NCI-H2171 treated with DMSO at 0.1 percent for 48 hours (cell line): ENCODE measurements at places on chromosomes 13 and 19.

DNA sequence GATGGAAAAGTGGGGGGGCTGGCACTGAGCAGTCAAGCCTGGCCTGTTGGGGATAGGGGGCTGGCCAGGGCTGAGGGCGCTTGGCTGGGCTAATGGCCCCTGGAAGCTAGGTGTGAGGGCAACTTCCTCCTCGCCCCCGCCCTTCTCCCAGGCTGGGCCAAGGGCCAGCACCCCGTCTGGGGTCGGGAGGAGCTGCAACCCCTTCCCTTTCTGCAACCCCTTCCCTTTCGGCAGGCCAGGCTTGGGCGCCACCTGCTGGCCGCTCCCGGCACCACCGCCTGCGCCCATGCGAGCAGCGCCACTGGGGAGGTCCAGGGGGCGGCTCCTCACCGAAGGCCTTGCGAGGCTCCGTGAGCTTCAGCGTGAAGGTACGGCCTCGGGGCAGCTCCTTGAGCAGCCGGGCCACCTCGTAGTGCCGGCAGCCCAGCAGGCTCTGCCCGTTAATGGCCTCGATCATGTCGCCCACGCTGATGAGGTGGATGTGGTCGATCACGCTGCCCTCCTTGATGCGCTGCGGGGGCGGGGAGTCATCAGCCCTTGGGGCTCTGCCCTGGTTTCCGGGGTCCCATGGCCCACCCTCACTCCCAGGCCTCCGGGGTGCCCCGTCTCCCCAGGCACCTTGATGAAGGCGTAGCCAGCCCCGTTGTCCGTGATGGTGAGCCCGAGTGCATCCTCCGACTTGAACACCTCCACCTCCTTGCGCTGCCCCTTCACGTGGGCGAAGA, 5.0 kb upstream of the PTGER1 start:
- DNase-seq = no peak

- DNase-seq = no peak
Measured at GRCh38 chr13:100545684-100546061, 42.9 kb downstream of the GGACT start.

DNA sequence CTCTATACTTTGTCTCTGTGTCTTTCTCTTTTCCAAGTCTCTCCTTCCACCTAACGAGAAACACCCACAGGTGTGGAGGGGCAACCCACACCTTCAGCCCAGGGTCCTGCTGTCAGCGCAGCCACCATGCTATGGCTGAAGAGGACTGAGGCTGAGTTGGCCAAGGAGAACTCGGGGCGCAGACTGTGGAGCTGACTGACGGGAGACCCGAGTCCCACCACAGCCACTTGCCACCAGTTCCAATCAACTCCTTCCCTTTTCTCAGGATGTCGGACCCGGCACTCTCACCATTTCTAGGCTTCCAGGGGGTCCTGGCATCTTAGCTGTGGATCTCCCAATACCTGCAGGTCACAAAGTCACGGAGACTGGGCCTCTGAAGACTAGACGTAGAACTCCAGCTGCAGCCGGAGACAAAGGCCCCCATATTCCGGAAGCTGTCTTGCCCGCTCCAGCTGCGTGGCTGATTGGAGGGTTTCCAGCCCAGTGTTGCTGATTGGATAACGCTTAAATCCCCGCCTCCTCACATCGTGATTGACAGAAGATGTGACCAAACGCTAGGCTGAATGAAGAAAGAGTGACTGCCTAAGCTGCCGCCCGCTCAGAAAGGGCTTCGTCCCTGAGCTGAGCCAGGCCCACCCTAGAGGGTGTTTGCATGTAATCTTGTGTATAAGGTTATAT, 63.6 kb downstream of the ZNF429 start:
- DNase-seq = peak; percentile 40

- no peak for DNase-seq
Measured at GRCh38 chr19:33603377-33603776, 18.4 kb upstream of the CHST8 start.

GRCh38 chr13:98483601-98484288, 93.2 kb downstream of the STK24 start:
- DNase-seq = no peak

DNA sequence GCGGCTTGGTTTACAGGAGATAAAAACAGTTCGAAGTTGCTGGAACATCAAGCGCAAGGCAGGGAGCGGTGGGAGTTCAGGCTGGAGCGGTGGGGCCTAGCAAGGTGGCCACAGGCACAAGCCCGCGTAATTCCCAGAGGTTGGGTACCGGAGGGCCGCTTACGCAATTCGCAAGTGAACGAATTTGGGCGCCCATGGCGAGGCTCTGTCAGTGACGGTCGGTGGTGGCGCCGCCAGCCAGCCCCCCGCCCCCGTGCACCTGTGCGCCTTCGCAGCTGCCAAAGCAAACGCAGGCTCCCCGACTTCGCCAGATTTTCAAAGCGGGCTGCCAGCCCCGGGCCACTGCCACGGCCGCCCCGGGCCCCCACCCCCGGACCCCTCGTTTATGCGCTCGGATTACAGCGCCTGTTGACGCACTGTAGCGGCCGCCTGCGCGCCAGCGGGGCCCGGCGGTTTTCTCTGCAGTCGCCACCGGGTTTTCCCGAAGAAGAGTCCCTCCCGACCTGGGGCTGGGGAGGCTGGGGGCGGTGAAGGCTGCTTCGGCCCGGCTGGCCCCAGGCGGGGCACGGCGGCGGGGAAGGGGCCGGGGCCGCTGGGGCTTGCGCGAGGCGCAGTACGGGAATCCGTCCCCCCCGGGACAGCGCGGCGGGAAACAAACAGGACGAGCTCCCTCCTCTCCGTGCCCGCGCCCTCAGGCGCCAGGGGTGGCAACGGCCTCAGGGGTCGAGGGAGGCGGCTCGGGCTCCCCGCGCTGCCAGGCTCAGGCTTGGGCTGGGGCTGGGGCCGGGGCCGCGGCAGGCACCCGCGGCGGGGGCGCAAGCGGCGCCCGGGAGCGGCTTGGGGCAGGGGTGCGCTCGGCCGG, 709 bp downstream of the N4BP2L1 start:
- peak; percentile 34 for DNase-seq

- no peak for DNase-seq
Measured at GRCh38 chr19:31530781-31531180, 181.5 kb upstream of the TSHZ3 start.

DNA sequence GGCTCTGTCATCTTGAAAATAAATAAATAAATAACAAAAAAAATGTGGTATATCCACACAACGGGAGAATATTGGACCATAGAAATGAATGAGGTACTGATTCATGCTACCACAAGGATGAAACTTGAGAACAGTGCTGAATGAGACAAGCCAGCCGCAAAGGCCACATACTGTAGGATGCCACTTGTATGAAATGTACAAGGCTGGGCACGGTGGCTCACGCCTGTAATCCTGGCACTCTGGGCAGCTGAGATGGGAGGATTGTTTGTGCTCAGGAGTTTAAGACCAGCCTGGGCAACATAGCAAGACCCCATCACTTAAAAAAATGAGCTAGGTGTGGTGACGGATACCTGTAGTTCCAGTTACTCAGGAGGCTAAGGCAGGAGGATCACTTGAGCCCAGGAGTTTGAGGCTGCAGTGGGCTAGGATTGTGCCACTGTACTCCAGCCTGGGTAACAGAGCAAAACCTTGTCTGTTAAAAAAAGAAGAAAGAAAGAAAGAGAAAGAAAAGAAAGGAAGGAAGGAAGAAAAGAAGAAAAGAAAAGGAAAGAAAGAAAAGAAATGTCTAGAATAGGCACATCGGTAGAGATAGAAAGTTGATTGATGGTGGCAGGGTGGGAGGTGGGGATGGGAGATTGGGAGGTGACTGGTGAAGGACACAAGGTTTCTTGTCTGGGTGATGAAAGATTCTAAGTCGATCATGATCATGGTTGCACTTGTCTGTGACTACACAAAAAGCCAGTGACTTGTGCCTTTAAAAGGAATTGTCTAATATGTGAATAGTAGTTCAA, 20.3 kb downstream of the HPN start:
- DNase-seq = no peak

DNA sequence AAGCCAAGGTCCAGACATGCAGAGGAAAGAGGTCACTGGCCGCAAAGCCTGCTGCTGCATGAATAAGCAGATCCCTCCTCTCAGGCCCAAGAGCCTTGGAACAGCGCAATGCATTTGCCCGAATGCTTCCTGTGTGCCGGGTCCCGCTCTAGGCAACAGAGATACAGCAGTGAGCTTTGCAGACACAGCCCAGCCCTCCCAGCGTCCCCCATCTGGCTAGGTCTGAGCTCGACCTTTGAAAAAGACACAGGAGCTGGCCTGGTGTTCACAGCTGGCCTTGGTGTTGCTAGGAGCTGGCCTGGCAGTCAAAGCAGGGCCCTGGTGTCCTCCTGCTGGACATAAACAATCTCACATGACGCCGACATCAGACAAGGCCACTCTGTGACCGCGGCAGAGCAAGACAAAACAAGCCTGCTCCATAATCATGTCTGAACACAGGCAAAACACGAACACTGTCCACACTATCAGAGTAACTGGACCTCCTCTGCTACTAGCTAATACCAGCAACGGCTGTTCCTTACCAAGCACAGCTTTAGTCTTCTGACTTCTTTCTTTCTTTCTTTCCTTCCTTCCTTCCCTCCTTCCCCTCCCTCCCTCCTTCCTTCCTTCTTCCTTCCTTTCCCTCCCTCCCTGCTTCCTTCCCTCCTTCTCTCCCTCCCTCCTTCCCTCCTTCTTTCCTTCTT, 5.7 kb upstream of the PEX11G start:
- no peak for DNase-seq

DNA sequence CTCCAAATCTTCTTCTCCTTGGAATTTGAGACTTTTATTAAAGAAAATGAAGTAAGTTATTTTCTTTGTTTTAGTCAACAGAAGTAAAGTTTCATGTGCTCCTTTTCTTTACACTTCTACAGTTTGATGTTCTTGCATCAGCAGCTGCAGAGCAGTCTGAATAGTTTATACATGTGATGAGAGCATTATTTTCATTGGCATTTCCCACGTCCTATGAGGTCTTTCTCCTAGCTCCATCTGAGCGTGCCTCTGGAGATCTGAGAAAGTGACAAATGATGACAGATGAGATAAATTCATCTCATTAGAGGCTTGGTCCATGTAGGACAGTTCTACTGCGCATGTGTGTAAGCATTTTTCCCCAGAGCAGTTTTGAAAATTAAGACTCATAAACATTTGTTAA, 1290.0 kb downstream of the UQCRFS1 start:
- DNase-seq = no peak

GRCh38 chr13:71751073-71751472, 115.9 kb downstream of the DACH1 start:
- DNase-seq = peak; percentile 84

DNA sequence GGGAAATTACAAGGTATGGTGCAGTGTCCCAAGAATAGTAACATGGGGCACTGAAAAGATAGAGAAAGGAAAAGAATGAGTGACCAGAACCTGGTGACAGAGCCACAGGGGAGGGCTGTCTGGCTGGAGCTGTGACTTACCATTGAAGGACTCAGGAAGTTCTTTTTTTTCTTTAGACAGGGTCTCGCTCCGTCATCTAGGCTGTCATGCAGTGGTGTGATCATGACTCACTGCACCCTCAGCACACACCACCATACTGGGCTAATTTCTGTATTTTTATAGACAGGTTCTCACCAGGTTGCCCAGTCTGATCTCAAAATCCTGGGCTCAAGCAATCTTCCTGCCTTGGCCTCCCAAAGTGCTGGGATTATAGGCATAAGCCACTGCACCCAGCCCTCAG, 8.8 kb upstream of the CPB2 start:
- no peak for DNase-seq

DNA sequence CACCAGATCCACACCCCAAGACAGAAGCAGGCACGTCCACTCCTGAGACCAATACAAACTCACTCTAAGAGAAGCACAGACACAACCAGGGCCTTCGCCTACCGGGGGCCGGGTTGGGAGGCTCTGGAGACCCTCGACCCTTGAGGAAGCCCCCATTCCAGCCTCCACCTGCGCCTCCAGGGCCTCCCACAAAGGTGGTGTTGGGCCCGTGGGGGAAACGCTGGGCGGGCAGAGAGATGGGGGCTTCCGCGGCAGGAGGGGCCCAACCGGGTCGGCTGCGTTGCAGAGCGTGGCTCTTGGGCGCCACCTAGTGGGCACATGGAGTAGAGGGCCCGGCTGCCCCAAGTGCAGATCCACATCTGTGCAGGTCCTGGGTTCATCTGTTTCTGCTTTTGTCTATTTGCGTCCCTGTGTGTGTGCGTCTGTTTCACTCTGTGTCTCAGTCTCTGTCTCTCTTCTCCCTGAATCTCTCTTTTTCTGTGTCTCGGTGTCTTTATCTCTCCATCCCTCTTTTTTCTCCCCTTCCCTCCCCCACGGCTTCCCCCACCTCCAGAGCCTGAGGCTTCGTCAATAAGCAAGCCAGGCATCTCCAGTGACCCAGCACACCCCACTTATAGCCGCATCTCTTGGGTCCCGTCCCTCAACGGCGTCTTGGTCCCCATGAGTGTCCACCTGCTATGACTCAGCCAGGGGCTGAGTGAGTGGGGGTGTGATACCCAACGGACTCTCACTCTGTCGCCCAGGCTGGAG, 10.5 kb upstream of the TINCR start:
- DNase-seq = peak; percentile 73

- no peak for DNase-seq
Measured at GRCh38 chr13:106232681-106233080, 302.8 kb downstream of the EFNB2 start.

DNA sequence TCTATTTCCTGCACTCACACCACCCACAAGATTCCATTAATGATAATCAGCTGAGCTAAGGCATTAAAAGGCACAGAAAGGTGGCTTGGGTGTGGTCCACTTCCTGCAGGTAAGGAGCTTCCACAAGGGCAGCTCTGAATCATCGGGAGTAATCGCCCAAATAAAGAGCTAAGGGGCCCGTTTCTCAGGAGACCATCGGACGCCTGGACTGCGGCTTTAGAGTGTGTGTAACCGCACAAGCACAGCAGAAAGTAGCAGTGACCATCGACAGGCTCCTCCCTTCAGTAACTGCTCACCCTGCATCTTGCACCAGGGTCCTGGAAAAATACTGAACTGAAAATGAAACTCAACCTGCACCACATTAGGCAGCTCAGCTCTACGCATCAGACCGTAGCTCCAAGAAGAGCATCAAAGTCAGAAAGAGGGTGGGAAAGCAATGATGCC, 6.0 kb downstream of the STK24 start:
- no peak for DNase-seq

DNA sequence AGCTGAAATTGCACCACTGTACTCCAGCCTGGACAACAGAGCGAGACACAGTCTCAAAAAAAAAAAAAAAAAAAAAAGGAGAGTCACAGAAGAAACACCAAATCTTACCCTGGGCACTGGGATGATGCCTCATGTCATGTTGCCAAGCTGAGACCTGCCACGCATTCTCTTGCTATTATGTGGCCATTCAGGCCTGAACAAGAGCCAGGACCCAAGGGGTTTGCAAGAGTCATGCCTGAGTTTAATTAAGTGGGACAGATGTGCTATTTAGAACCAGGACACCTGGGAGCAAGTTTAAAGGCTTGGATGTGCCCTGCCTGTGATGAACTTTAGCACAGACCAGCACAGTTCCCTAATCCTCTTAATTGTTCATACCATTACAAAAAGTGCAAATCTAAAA, 9.8 kb downstream of the PNMA8A start:
- peak; percentile 91 for DNase-seq

- no peak for DNase-seq
Measured at GRCh38 chr13:30274083-30274482, 33.3 kb downstream of the KATNAL1 start.
